PC-3 (cell line): ENCODE measurements at places on chromosomes 16 and 17.

GRCh38 chr17:79852748-79853147 is 13.5 kb upstream of the CBX4 start:
- no peaks in the 10 kb centered on the region for H3K36me3 ChIP-seq
- no peaks in the 10 kb centered on the region for H3K27me3 ChIP-seq
- no peak overlapping the region for H3K27ac ChIP-seq
- peak; percentile 36 for DNase-seq
- H3K4me1 ChIP-seq = peaks cover 25% of the 10 kb centered on the region

DNA sequence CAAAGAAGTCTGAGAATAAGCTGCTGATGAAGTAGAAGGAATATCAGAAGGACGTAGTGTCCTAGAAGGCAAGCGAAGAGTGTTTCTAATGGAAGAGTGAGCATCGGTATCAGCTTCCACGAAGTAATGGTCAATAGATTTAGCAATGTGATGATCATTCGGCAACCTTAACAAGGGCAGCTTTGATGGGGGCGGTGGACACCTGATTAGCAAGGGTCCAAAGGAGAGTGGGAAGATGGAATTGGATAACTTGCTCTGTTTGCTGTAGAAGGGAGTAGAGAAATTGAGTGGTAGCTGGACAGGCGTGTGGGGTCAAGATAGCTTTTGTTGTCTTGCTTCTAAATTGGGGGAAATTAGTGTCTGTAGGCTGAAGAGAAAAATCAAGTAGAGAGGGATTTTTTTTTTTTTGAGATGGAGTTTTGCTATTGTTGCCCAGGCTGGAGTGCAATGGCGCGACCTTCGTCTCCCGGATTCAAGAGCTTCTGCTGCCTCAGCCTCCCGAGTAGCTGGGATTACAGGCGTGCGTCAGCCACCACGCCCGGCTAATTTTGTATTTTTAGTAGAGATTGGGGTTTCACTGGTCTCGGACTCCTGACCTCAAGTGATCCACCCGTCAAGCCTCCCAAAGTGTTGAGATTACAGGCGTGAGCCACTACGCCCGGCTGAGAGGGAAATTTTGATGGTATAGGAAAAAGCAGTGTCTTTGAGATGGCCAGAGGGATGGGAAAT is 13.9 kb upstream of the HES7 start:
- H3K27me3 ChIP-seq = no peaks in the 10 kb centered on the region
- H3K36me3 ChIP-seq = no peaks in the 10 kb centered on the region
- DNase-seq = no peak
- peak overlapping the region; percentile 70 for H3K4me3 ChIP-seq

- DNase-seq = peak; percentile 31
- H3K36me3 ChIP-seq = peaks cover 2% of the 10 kb centered on the region; the same call in 1 of the 2 replicates
- H3K4me3 ChIP-seq = peak overlapping the region; percentile 78
- H3K27ac ChIP-seq = no peak overlapping the region
- H3K27me3 ChIP-seq = no peaks in the 10 kb centered on the region
These were observed 387 bp downstream of the MSI2 start for GRCh38 chr17:57256708-57257112.

- no peak overlapping the region for H3K27ac ChIP-seq
- no peak for DNase-seq
- peaks cover 8% of the 10 kb centered on the region for H3K4me1 ChIP-seq
- no peaks in the 10 kb centered on the region for H3K36me3 ChIP-seq
- H3K27me3 ChIP-seq = no peaks in the 10 kb centered on the region
These were observed 5.8 kb upstream of the MYCBPAP start for GRCh38 chr17:50502301-50502990.
